ENCODE measurements at places on chromosomes 3 and 15. TPM values are rescaled to one million over a fixed set of nuclear protein-coding genes. Genes with fewer than 3 reads are reported as not detected.

DNA sequence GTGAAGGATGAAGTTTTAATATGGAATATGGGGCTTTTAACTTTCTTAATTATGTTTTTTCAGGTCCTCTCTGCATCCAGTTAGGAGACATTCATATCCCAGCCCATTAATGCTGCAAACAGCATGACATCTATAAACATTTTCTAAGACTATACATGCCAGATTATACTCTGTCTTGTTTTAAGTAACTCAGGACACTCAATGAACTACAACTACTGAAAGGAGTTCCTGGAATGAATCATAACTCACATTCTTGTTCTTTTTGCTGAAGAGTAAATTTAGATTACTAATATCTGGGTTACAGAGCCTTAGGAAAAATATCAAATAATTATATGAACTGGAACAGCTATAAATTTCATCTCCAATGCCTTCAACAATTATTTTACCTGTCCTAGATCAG lies 167.4 kb downstream of the STAG1 start:
- H3K36me3 ChIP-seq, result peaks cover 2% of the 10 kb centered on the region
- H3K4me3 ChIP-seq, result no peak overlapping the region
- no peaks in the 10 kb centered on the region for H3K27me3 ChIP-seq
- peak; percentile 53 for DNase-seq
- peaks cover 6% of the 10 kb centered on the region for H3K4me1 ChIP-seq
- no peak overlapping the region for H3K27ac ChIP-seq

PDZRN3 gene
- total RNA-seq, result 17.0 TPM

GRCh38 chr3:33488683-33489082 lies 48.5 kb upstream of the UBP1 start:
- no peaks in the 10 kb centered on the region for H3K27me3 ChIP-seq
- no peak for DNase-seq
- no peaks in the 10 kb centered on the region for H3K36me3 ChIP-seq
- H3K4me3 ChIP-seq, result no peak overlapping the region
- H3K27ac ChIP-seq, result no peak overlapping the region
- H3K4me1 ChIP-seq, result no peaks in the 10 kb centered on the region

DNA sequence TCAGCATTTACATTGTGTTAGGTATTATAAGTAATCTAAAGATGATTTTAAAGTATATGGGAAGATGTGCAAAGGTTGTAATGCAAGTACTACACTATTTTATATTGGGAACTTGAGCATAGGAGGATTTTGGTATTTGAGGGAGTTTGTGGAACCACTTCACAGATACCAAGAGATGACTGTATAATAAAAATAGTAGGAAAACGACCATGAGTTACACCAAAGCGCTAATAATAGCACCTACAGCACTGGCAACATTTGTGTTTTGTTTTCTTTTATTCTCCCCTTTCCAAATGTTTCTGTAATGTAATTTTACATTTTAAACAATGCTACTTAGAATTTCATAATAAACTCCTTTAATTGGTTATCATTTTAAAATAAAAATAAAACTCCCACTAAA lies 10.5 kb downstream of the CNBP start:
- no peak overlapping the region for H3K27ac ChIP-seq
- no peaks in the 10 kb centered on the region for H3K27me3 ChIP-seq
- H3K36me3 ChIP-seq, result peaks cover 19% of the 10 kb centered on the region
- no peak overlapping the region for H3K4me3 ChIP-seq

DNA sequence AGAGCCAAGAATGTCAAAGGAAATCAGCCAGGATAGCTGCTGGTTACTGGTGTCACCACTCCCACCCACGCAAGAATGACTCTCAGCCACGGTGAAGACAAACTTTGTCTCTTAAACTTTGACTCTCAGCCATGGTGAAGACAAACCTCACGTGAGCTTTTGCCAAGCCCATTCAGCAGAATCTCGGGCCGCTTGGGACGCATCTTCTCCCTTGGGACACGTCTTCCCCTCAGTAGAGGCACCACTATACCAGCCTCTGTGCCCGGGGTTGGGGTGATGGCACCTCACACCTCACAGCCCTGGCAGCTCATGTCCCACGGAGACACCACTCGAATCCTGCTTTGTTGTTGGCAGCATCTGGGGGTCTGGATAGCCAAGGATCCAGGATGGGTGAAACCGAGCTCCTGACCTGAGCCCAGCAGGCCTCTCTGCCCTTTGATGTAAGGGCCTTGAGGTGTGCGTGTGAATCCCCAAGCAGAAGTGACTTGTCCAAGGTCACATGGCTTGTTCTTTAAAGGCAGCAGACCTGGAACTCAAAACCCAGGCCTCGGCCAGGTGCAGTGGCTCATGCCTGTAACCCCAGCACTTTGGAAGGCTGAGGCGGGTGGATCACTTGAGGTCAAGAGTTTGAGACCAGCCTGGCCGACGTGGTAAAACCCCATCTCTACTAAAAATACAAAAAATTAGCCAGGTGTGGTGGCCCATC lies 21.8 kb downstream of the RBPMS2 start:
- H3K27me3 ChIP-seq, result no peaks in the 10 kb centered on the region
- H3K27ac ChIP-seq, result no peak overlapping the region
- H3K4me1 ChIP-seq, result peaks cover 11% of the 10 kb centered on the region
- no peaks in the 10 kb centered on the region for H3K36me3 ChIP-seq

DNA sequence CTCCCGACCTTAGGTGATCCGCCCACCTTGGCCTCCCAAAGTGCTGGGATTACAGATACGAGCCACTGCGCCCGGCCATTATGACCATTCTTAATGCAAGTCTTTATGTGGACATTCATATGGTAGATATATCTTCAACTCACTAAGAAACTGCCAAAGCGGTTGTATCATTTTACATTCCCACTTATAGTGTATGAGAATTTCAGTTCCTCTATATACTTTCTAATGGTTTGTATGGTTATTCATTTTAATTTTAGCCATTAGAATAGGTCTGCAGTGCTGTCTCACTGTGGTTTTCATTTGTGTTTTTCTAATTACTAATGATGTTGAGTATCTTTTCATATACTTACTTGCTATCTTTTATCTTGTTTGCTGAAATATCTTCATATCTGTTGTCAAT lies 32.5 kb downstream of the TCF12 start:
- H3K36me3 ChIP-seq, result no peaks in the 10 kb centered on the region
- no peak overlapping the region for H3K4me3 ChIP-seq
- H3K4me1 ChIP-seq, result peaks cover 5% of the 10 kb centered on the region

- no peak for DNase-seq
- H3K36me3 ChIP-seq, result peaks cover 15% of the 10 kb centered on the region
- H3K4me3 ChIP-seq, result no peak overlapping the region
- H3K4me1 ChIP-seq, result peaks cover 12% of the 10 kb centered on the region
- no peak overlapping the region for H3K27ac ChIP-seq
Measured at GRCh38 chr15:85099195-85099803, 117.6 kb downstream of the PDE8A start.

- no peaks in the 10 kb centered on the region for H3K4me1 ChIP-seq
- no peak overlapping the region for H3K4me3 ChIP-seq
- no peaks in the 10 kb centered on the region for H3K27me3 ChIP-seq
- no peak overlapping the region for H3K27ac ChIP-seq
Measured at GRCh38 chr3:180401226-180401625, 200.7 kb upstream of the TTC14 start.

DNA sequence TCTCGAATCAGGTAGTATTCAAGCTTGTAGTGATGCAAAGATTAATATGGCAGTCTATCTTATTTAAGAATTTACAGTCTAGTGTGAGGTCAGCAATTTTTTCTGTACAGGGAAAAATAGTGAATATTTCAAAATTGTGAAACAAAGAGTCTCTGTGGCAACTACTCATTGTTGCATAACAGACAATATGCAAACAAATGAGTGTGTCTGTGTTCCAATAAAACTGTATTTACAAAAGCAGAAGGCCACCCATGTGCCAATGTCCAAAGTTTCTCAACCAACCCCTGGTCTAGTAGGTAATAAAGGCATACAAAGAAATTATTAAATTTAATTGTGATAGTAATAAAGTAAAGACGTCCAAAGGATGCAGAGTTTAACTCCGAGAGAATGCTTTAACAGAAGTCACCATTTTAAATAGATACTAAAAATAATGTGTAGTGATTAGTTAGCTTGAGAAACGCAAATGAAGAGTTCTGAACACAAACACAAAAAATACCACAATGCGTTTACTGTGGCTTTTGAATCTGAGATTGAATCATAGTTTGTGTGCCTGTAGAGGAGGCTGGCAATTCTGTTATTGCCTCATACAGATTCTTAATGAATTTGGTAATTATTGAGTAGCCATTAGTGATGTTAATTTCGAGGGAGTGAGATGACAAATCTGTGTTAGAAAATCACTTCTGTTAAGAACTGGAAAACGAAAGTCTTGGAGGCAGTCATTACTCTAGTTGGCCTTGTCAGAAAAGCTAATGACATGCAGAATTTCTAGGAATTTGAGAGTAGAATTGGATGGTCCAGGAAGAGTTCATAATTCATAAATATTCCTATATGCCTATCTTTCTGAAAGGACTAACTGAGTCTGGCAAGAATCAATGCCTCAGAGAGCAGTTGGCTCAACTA lies 48.7 kb downstream of the CADM2 start:
- no peak overlapping the region for H3K4me3 ChIP-seq
- H3K36me3 ChIP-seq, result no peaks in the 10 kb centered on the region
- DNase-seq, result no peak
- no peak overlapping the region for H3K27ac ChIP-seq
- H3K4me1 ChIP-seq, result no peaks in the 10 kb centered on the region

DNA sequence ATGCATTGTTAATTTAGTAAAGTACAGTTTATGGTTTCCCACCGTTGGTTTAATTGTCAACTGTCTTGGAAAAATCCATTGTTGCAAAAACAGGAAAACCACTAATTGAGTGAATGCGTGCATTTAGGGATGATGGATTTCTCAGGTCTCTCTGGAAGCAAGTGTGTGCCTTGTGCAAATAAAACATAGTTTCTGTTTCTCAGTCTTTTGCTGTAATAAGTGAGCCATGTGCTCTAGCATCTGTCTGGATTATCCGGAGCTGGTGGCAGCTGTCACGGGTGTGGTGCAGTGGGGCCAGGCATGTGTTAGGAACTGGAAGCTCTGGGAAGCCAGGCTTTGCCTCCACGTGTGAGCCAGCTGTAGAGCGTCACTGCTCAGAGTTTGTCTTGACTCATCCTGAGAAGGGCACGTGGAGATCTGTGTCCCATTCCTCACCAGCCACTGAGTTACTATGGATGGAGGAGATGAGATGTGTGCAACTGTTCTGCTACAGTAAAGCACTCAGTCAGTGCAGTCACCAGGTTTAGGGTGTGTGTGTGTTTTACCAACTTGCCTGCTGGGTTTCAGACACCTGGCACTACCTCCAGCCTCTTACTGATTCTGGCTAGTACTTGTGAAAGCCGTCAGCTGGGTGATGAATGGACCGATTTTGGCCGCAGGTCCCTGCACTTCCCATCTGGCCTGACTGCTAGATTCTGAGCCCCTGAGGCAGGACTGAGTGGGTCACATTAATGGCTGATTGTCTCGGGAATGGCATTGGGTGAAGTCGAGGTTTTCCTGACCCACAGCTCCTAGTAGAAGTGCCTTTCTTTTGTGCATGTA lies 7.2 kb downstream of the APBA2 start:
- H3K4me1 ChIP-seq, result peaks cover 14% of the 10 kb centered on the region
- H3K27me3 ChIP-seq, result no peaks in the 10 kb centered on the region
- no peak overlapping the region for H3K4me3 ChIP-seq
- H3K27ac ChIP-seq, result no peak overlapping the region

PRR20G gene
- not detected for total RNA-seq

- H3K4me3 ChIP-seq, result no peak overlapping the region
- H3K27ac ChIP-seq, result no peak overlapping the region
- H3K4me1 ChIP-seq, result peaks cover 3% of the 10 kb centered on the region
- no peak for DNase-seq
Measured at GRCh38 chr15:82036461-82036860, 9.4 kb downstream of the MEX3B start.

- no peak overlapping the region for H3K4me3 ChIP-seq
- H3K27ac ChIP-seq, result no peak overlapping the region
- peaks cover 6% of the 10 kb centered on the region for H3K27me3 ChIP-seq
Measured at GRCh38 chr3:98026425-98027084, 8.6 kb downstream of the GABRR3 start.

DNA sequence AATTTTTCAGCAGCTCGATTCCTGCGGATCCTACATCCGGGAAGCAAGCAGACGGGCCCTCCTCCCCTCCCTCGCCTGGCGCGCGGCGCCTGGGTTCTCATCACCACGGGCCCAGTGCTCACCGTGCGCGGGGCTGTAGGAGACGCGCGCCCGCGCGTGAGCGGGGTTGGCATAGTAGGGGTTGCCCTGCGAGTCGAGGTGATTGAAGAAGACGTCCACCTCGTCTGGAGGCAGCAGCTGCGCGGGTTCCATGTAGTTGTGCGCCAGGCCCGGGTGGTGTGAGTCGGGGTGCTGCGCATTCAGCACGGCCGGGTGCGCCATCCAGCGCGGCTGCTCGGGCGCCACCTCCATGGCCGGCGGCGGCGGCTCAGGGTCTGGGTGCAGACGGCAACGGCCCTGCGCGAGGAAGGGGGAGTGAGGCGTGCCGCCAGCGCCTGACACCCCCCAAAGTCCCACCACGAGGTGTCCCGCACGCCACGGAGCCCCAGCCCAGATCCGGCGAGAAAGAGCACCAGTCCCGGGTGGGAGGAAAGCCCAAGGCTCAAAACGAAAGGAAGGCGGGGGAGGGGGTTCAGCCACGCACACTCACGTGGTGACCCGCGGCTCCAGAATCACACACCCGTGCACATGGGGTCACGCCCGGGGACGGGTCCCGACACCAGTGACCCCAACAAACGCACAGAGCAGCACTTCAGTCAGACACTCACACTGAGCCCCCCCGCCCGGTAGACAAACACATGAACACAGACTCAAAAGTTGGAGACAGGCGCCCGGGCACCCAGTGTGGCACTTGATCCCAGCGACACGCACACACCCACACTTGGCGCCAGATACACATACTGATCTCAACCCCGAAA lies 6.1 kb downstream of the GATA2 start:
- H3K36me3 ChIP-seq, result peaks cover 6% of the 10 kb centered on the region
- DNase-seq, result peak; percentile 41
- peak overlapping the region; percentile 69 for H3K27ac ChIP-seq

MYO5C gene
- under 0.01 TPM for total RNA-seq

GRCh38 chr15:34366271-34367065 lies 528 bp downstream of the LPCAT4 start:
- 0 out of 2 replicates have a peak, but pooled peaks cover 3% of the 10 kb centered on the region for H3K4me1 ChIP-seq
- H3K27ac ChIP-seq, result peak overlapping the region; percentile 66
- peaks cover 9% of the 10 kb centered on the region for H3K36me3 ChIP-seq
- peak; percentile 36 for DNase-seq

- H3K4me3 ChIP-seq, result no peak overlapping the region
- H3K36me3 ChIP-seq, result no peaks in the 10 kb centered on the region
- DNase-seq, result no peak
- H3K27me3 ChIP-seq, result no peaks in the 10 kb centered on the region
- H3K27ac ChIP-seq, result no peak overlapping the region
Measured at GRCh38 chr3:141313093-141313683, 55.1 kb upstream of the ZBTB38 start.

GRCh38 chr3:120688121-120688520 lies 6.1 kb upstream of the HGD start:
- no peaks in the 10 kb centered on the region for H3K36me3 ChIP-seq
- H3K27ac ChIP-seq, result peak overlapping the region; percentile 44

- peaks cover 19% of the 10 kb centered on the region for H3K27me3 ChIP-seq
- DNase-seq, result peak; percentile 51
- peaks cover 2% of the 10 kb centered on the region for H3K4me1 ChIP-seq
- no peak overlapping the region for H3K27ac ChIP-seq
Measured at GRCh38 chr3:58217209-58217811, 6.5 kb upstream of the DNASE1L3 start.

Data from IMR-90 (cell line).